ENCODE measurements at places on chromosomes 4 and X. TPM values are rescaled to one million over a fixed set of nuclear protein-coding genes. Genes with fewer than 3 reads are reported as not detected.

Gene RHOXF2B
- not detected for total RNA-seq

Gene STEEP1
- 24.2 TPM for total RNA-seq

GRCh38 chr4:47154816-47155370, 123.5 kb downstream of the GABRB1 start:
- DNase-seq = no peak
- no peak overlapping the region for H3K27ac ChIP-seq
- no peaks in the 10 kb centered on the region for H3K36me3 ChIP-seq
- H3K4me1 ChIP-seq = no peaks in the 10 kb centered on the region

GRCh38 chr4:107255596-107255995, 219.5 kb upstream of the DKK2 start:
- H3K36me3 ChIP-seq = no peaks in the 10 kb centered on the region
- no peak overlapping the region for H3K27ac ChIP-seq
- peaks cover 1% of the 10 kb centered on the region for H3K27me3 ChIP-seq
- no peak for DNase-seq

DNA sequence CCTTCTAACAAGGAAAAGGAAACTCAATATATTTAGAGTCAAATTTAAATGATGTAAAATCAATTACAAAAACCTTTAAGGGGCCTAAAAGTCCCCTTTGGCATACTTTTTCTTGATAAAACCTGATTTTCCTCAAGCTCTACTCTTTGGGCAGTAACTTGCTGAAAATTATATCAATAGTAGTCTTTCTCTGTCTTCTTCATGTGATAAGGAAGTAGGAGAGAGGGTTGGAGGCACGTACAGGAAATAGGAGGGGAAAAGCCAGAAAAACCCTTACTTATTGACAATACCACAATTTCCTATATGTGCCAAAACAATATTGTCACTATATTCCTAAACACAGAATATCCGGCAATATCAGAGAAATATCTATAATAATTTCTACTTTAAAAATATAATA, 9.6 kb downstream of the RHOH start:
- peak overlapping the region; percentile 81 for H3K27ac ChIP-seq
- no peak overlapping the region for H3K4me3 ChIP-seq
- DNase-seq = no peak
- peaks cover 51% of the 10 kb centered on the region for H3K4me1 ChIP-seq
- H3K36me3 ChIP-seq = peaks cover 4% of the 10 kb centered on the region
- H3K27me3 ChIP-seq = no peaks in the 10 kb centered on the region

DNA sequence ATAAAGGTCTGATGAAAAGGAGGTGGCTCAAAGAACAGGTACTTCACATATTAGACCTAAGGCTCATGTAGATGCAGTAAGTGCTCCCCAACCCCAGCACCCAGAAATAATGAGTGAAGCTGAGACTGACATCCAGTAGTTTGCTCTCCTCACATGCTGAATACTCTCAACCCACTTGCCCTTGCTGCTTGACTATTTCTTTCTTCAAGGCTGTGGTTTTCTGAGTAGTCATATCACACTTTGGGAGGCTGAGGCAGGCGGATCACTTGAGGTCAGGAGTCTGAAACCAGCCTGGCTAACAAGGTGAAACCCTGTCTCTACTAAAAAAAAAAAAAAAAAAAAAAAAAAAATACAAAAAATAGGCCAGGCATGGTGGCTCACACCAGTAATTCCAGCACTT, 51.5 kb upstream of the PRPS1 start:
- no peaks in the 10 kb centered on the region for H3K36me3 ChIP-seq
- no peak for DNase-seq
- H3K4me1 ChIP-seq = no peaks in the 10 kb centered on the region
- H3K27ac ChIP-seq = no peak overlapping the region
- no peak overlapping the region for H3K4me3 ChIP-seq

DNA sequence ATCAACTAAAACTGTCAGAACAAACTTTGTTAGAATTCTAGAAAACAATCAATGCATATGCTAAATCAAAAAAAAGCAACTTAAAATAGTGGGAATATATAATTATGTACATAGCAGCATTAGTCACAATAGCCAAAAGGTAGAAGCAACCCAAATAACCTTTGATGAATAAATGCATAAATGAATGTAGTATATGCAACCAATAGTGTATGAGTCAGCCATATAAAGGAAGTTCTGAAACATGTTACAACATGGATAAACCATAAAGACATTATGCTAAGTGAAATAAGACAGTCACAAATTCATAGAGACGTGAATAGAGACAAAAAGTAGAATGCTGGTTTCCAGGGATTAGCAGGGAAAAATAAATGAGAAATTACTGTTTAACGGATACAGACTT, 762.8 kb upstream of the INTU start:
- H3K4me3 ChIP-seq = no peak overlapping the region
- H3K27me3 ChIP-seq = peaks cover 2% of the 10 kb centered on the region
- no peak overlapping the region for H3K27ac ChIP-seq
